Retina (tissue), 1 donor: ENCODE measurements at places on chromosomes 6 and 20.

GRCh38 chr6:164130151-164130550, 715.6 kb downstream of the QKI start:
- DNase-seq, result no peak

DNA sequence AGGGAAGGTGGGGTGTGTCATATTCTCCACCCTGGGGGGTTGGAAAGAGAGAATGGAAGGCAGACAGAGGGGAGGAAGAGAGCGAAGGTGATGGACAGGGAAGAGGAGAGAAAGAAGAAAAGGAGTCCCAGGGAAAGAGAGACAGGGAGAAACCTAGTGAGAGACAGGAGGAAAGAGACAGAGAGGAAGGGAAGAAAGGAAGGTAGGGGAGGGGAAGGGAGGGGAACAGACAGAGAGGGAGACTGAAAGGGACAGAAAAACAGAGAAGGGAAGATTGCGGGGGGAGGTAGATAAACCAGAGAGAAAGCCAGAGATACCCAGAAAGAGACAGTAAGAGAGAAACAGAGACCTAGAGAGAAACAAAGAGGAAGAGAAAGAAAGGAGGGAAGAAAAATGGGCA, 88.4 kb downstream of the CDH22 start:
- no peak for DNase-seq

DNA sequence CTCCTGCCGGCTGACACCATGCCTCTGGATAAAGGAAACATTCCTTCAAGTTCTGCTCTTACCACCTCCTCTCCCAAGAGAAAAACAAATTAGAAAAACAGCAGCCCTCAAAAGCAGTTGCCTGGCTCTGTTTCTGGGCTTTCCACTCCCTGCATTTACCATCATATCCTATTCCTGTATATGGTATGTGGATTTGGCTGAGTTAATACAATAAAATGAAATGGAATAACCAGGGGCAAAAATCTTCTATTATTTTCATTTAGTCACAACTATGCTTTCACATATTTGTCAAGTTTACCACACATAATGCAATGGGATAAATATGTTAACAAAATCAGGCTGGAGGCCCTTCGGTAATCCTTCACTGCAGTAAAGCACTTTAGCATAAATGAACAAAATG, 34.3 kb downstream of the COL12A1 start:
- no peak for DNase-seq

- peak; percentile 69 for DNase-seq
Observed at GRCh38 chr20:13221673-13222318, 722 bp downstream of the ISM1 start.

DNA sequence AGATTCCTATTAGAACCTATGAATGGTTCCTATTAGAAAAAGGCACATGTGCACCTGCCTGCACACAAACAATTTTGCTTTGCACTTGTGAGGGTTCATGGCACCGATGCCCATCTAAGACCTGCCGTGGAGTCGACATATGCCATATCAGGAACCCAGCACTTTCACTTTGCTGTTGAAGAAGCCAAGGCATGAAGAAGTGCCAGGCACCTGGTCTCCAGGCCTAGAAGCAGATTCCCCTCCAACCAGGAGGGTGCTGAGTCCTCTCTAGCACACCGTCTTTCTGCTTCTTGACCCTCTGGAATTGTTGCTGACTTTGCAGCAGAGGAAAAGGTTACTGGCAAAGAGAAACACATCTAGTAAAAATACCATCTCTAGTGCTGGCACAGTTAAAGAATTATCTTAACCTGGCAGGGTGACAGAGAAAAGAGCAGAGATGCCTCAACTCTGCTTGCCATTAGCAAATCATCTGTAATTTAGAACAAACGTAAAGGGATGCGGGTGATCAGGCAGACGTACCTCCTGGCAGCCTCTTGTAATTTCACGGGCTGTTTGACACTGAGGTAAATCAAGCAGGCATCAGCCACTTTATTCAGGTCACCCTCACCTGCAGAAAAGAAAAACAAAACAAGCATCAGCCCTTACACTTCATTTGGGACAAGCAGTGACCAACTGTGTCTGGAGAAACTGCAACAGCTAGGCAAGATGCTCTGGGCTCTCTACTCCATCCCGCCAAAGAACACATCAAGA, 37.2 kb downstream of the TTI1 start:
- DNase-seq, result no peak

DNA sequence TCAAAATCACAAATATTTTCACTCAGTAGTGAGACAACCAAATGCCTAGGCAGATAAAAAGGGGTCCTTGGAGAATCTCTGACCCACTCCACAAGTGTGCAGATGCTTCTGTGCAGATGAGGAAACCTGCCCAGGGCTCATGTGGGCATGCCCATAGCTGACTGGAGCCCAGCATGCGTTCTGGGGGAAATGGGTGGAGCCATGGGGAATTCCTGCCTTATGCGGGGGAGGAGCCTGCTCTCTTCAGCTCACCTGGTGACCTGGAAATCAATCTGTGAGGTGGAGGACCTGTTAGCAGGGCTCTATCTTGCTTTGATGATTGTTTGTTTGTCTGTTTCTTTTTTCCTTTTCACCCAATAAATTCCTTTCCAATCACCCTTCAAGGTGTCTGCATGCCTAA, 23.4 kb upstream of the PLN start:
- DNase-seq, result no peak

DNA sequence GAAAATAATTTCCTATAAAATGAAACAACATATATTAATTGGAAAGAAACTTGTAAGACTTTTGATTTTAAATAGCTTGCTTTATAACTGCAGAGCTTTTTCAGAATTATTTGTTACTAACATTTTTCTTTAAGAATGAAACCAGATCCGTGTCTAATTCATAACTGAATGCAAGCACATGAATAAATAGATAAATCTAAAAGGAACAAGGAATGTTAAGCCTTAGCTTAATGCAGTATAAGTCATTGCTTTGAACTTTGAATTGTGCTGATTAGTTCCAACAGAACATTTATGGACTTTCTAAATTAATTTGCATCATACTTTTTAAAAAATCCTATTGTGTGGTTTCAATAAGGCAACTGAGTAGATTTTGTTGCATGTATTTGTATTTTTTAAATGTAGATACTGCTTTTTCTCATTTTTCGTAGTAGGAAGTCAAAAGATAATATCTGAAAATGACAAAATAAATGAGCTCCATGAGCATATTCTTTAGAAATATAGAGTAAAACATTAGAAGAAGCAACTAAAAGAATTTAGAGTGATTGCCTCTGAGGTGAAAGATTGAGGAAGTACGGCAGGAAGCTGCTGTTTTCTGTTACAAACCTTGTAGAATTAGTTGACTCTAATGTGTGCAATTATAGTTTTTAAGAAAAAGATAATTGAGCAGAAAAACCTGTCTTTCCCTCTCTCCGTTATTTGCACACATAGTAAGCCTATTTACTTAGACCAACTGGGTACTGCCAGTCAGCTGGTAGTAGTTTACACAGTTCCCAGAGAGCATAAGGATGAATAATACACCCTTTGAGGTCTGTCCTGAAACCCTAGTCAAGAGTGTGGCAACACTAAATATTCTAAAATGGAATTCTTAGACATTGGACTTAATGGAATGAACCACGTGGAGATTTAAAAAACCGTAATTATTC, 32.6 kb upstream of the SLC35D3 start:
- no peak for DNase-seq

GRCh38 chr6:37547564-37548061, 47.9 kb upstream of the CCDC167 start:
- DNase-seq, result no peak

DNA sequence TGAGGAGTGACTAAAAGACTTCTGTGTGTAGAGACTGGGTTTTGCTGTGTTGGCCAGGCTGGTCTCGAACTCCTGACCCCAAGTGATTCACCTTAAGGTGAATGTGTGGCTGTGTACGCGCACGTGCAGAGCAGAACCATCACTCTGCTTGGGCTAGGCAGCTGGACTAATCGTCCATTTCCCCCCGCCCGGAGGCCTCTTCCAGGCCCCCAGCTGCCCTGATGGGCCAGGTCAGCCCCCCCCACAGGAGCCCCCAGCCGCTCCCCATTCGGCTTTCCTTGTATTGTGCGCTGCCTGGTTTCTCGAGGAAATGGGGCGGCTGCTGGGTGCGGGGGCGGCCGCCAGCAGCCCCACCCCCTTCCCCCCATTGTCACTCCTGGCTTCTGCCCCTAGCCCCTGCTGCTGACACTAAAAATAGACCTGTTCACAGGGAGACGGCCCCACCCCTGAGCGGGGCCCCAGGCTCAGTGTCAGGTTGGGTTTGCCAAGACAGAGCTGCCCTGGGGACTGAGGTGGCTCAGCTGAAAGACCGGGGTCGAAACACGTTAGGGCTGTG, 24.6 kb upstream of the CSNK2A1 start:
- DNase-seq, result no peak

- peak; percentile 65 for DNase-seq
Observed at GRCh38 chr6:108163644-108164542, 1.9 kb upstream of the NR2E1 start.

- DNase-seq, result peak; percentile 22
Observed at GRCh38 chr20:57350081-57350710, 859 bp upstream of the RAE1 start.

DNA sequence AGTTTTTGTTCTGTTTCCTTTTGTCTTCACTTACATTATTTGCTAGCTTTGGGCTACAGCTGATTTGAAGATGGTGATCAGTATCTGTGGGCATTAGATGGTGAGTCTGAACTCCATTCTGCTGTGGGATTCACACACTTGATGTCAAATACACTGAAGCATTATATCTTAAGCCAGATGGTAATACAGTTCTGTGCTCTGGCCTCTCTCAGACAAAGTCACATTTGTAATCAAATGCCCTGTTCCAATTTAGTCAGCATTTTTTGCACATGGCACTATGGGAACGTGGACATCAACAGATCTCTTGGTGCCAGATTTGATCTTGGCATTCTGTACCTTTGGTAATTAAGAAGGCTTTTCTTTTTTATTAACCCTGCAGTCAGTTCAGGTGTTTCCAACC, 56.0 kb downstream of the SASH1 start:
- DNase-seq, result no peak

DNA sequence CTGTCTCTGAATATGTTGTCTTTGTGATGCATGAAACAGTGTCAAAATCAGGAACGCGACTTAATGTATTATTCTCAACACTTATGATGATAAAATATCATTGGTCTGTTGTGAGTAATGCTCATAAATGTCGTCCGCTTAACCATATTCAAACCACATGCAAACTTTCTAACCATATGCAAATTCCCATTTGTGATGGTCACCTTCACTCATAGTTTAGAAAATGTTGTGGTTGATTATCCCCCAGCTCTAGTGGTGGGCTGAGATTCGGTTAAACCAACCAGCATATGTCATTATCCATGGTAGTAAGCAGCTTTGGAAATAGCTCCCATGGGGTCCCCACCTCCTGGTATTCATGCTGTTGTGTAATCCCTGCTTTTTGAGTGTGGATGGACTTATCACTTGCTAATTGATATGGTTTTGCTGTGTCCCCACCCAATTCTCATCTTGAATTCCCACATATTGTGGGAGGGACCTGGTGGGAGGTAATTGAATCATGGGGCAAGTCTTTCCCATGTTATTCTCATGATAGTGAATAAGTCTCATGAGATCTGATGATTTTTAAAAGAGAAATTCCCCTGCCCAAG, 360.0 kb upstream of the TSHZ2 start:
- DNase-seq, result no peak

DNA sequence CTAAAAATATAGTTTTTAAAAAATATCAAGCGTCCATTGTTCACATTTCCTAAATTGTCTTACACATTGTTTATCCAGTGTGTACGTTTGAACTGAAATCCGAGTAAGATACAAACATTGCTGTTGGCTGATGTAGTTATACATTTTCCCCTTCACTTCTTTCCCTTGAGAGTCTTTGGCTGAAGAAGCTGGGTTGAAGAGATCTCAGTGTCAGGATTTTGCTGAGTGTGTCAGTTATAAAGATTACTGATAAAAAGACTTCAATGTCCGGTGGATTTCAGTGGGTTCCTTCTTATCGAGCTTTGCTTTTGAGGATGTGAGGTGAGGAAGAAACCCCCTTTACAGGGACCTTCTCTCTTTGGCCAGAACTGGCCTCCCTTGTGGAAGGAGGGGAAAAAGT, 20.5 kb downstream of the RFPL4B start:
- no peak for DNase-seq

GRCh38 chr20:7189231-7189630, 421.7 kb downstream of the BMP2 start:
- DNase-seq, result peak; percentile 20

DNA sequence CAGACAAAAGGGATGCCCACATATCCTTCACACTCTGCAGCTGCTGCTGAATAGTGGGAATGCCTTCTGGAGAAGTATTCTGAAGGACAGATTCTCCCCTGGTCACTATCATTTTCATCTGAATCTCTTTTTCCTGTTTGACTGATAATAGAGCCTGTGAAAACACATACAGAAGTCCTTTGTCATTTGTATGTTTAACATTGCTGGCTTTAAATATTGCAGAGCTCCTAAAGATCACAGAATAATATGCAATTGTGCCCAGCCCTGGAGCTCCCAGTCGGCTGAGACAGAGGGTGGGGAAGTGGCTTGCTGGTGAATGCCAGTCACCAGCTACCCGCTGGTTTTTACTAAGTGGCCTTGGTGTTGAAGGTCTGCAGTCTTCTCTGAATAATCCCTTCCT, 272.3 kb downstream of the SYNE1 start:
- no peak for DNase-seq

DNA sequence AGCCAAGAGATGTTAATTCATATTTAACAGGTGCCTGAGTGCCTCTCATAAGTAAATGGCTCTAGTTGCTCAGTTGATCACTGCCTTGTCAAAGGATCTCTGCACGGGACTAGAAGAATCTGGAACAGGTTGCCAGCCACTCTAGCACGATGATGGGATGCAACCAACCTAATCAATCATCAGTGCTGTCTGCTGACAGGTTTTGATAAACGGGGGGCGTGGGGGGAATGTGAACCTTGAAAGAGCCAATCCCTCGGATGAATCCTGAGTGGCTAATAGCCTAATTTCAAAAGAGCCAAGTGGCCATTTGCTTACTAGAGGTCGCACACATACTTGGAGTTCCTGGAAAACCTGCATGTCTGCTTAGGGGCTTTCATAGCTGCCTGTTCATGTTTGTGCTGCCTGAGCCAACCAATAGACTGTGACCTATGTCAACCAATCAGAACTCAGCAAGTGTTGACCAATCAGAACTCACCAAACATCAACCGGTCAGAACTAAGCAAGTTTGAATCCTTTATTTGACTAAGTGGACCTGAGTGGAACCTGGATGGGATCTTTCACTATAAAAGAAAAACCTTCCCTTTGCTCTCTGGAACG, 43.5 kb upstream of the ECI2 start:
- no peak for DNase-seq

DNA sequence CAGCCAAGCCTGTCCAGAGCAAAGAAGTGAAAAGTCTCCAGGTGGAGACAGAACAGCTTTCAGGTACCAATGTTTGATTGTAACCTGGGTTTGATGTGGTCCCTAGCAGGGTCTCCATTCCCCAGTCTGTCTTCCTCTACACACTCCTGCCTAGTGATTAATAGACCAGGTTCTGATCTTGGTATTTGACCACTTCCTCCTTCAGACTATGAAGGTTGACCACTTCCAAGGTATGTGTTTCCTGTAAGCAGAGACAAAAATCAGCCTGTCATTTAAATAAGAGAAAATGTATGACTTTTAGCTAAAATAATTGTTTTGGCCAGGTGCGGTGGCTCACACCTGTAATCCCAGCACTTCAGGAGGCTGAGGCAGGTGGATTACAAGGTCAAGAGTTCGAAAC, 41.8 kb upstream of the TOP1 start:
- no peak for DNase-seq

- DNase-seq, result peak; percentile 72
Observed at GRCh38 chr6:6556738-6557503, 31.6 kb upstream of the LY86 start.

- no peak for DNase-seq
Observed at GRCh38 chr6:149336609-149336928, 19.1 kb downstream of the TAB2 start.
